ENCODE measurements at places on chromosomes 12 and 14.

- DNase-seq, result no peak
These were observed 68.1 kb upstream of the HECTD1 start for GRCh38 chr14:31275731-31276130.

DNA sequence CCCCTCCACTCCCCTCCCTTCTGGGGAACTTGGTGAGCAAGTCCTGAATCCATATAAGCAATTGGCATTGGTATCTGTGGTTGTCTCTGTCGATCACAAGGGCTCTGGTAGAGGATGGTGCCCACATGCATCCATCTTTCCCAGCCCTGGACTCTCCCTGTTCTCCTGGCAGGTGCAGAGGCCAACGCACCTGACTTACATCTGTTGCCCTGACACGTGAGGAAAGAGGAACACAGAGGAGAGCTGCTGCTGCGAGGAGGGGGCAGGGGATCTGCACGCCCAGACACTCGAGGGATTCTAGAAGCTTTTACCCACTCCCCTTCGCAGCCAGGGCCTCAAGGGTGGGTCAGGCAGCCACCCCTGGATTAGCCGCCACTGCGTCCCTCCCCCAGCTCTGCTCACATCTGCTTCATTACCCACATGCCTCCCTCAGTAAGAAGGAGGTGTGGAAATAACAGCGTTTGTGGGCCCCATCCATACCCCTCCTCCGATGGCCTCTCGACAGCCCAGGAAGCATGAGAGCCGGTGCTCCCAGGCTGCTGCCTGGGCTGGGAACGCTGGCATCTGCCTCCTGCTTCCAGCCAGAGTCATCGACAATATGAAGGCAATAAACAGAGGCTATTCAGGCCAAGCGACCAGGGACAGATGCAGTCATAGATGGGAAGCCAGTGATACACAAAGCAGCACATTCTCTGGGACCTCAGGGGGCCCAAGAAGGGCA is 56.5 kb downstream of the KDM2B start:
- no peak for DNase-seq

- DNase-seq, result peak; percentile 76
These were observed 90.6 kb downstream of the PAPOLA start for GRCh38 chr14:96592591-96593386.

GRCh38 chr12:5455045-5455444 is 23.1 kb downstream of the NTF3 start:
- DNase-seq, result no peak

DNA sequence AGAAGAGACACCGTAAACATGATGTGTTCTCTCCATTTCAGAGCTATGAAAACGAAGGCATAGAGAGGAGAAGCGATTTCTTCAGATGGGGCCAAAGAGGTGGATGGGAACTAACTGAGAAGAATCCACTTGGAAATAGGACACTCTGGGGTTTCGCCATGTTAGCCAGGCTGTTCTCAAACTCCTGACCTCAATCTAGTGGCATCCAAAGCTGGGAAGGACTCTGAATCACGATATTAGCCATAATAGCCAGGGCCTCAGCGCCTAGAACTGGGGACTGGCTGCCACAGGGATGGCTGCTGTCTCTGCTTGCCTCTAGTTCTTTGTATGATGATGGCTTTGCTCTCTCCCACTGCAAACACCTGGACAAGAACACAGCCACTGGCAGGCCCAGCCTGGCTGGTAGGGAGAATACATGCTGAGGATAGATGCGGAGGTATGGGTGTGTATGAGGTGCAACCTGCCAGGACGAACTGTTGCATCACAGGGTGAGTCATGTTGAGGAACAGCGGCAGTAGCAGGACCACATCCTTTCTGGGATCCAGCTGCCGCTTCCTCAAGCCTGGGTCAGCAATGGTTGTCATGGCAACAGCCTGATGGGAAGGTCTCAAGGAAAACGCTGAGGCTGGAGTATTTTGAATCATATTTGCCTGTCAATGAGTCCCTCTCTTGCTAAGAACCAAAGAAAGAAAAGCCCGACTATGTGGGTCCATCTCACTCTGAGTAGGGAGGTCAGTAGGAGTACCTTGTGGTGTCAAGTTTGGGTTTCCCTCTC is 31.1 kb downstream of the CCDC177 start:
- DNase-seq, result peak; percentile 55

- DNase-seq, result no peak
These were observed 3.2 kb downstream of the PTGES3 start for GRCh38 chr12:56684745-56685359.

- DNase-seq, result no peak
These were observed 22.4 kb downstream of the PALS1 start for GRCh38 chr14:67263499-67264149.

- DNase-seq, result no peak
These were observed 905 bp downstream of the ZNF84 start for GRCh38 chr12:133038118-133038709.

GRCh38 chr12:14272956-14273912 is 92.2 kb upstream of the ATF7IP start:
- DNase-seq, result no peak

GRCh38 chr14:77908847-77909246 is 108.9 kb downstream of the ADCK1 start:
- no peak for DNase-seq

- DNase-seq, result no peak
These were observed 7.5 kb downstream of the DUSP6 start for GRCh38 chr12:89344862-89345202.

GRCh38 chr12:119920064-119920463 is 42.9 kb upstream of the CIT start:
- DNase-seq, result no peak

GRCh38 chr12:50088577-50089335 is 3.6 kb downstream of the SMARCD1 start:
- DNase-seq, result peak; percentile 72

DNA sequence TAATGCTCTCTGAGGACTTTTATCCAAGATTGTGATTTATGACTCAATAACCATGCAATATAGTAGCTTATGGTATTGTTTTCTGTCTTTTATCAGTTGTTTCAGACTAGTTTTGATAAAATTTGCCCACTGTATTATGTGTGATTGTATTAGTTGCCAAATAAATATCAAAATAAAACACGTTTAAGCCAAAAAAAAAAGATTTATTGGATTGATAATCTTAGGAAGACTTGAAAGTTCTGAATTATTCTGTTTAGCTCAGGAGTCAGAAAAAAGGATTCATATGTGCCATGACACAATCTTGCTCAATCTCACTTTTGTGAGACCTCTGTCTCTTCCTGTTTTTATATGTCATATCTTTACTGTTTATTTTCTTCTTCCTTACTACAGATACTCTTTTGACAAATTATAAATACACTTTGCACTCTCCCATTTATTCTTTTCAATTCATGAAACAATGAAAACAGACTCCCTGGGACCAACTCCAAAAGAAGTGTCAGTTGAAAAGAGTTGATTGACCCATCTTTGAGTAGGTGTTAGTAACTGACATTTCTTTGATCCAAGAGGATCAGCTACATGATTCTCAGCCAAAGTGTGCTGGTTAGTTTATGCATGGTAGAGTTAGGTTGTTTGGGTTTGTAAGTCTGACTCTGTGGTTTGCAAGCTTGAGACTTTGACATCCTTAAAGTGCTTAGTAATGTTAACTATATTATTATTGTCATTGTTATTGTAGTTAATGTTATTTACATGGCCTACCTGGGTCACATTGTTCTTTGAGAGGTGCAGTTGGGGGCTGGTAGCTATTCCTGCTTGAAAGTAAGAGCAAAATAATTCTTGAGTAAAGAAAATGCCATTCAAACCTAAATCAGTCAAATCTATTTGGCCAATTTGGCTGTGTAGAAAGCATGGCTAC is 2.5 kb downstream of the OR6C76 start:
- no peak for DNase-seq

DNA sequence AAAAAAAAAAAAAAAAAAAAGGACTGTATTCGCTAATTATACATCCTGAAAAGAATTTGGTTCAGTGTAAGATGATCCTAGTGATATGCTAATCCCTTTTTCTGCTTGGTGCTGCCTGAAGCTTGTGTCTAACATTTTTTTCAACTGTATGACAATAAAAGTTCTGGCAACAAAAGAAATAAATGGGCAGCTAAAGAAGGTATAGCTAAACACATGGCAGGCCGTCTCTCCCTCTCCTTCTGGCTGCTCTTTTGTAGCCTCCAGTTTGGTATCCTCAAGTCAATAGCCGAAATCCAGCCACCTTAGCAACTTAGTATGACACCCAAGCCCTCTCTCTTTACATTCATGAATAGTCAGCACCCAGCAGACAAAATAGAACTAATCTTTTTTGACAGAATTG is 198.3 kb upstream of the OTX2 start:
- DNase-seq, result no peak

DNA sequence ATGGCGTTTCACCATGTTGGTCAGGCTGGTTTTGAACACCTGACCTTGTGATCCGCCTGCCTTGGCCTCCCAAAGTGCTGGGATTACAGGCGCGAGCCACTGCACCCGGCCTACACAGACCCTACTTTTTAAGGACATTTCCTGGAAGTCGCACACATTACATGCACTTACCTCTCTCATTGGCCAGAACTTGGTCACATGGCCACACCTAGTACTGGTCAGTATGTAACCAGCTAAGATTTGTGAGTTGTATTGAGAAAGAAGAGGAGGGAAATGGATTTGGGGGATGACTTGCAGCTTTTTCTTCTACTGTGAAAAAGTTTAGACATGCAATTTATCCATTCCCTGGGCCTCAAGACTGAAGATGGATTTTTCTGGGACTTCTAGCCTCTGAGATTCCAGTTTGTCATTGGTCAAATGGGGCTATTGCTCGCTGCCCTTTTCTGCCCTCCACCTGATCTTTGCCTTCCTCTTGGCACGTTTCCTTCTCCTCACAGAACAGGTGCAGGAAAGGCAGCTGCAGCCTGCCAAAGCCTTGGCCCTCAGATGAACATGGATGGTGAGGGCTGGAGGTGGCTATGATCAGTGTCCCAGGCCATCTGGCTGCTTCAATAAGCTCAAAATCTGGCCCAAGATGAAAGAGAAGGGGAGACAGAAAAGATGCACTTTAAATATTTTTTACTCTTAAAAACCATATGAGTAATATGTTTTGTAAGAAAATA is 7.1 kb upstream of the ZDHHC22 start:
- no peak for DNase-seq

GRCh38 chr14:72366619-72367018 is 434.4 kb downstream of the RGS6 start:
- DNase-seq, result no peak

GRCh38 chr12:53466640-53467039 is 14.7 kb downstream of the PCBP2 start:
- DNase-seq, result no peak

DNA sequence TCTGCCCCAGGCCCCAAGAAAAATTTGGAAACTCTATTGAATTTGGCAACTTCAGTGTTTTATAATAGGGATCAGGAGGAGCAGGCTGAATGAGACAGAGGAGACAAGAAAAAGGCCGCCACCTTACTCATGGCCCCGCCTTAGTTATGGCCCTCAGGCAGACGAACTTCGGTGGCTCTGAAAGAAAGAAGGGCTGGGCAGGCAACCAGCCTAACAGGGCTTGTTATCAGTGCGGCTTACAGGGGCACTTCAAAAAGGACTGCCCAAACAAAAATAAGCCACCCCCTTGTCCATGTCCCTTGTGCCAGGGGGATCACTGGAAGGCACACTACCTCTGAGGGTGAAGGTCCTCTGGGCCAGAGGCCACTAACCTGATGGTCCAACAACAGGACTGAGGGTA is 146.3 kb upstream of the ATF7IP start:
- no peak for DNase-seq

- no peak for DNase-seq
These were observed 424.9 kb upstream of the SYT1 start for GRCh38 chr12:78439666-78440065.

DNA sequence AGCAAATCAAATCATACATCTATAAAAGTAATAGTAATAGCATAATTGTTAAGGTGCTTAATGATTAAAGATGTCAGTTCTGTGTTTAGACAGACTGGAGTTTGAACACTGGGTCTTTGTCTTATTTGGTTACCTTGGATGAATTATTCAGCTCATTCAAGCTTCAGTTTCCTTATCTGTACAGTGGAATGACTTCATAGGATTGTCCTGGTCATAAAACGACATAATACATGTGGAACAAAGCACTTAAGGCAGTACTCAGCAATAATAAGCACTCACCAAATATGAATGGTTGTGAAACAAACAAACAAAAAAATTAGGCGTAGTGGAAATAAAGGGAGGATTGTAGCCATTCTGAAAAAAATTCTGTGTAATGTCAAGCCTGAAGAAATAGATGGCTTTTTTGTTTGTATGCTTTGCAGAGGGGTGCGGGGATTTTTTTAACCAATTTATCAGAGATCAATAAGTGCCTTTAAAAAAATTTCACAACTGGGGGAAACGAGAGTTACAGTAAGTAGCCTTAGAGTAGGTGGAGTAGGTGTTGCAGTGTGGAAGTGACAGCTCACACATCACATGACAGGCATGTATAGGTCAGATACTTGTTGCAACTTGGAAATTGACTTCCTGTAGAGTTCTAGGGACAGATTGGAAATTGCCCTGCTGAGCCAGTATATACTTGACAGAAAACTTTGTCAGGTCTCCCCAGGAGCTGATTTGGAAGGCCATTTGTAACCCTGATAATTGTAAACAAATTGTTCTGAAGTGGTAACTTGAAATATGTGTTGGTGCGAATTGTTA is 157.7 kb downstream of the SLC15A5 start:
- no peak for DNase-seq

DNA sequence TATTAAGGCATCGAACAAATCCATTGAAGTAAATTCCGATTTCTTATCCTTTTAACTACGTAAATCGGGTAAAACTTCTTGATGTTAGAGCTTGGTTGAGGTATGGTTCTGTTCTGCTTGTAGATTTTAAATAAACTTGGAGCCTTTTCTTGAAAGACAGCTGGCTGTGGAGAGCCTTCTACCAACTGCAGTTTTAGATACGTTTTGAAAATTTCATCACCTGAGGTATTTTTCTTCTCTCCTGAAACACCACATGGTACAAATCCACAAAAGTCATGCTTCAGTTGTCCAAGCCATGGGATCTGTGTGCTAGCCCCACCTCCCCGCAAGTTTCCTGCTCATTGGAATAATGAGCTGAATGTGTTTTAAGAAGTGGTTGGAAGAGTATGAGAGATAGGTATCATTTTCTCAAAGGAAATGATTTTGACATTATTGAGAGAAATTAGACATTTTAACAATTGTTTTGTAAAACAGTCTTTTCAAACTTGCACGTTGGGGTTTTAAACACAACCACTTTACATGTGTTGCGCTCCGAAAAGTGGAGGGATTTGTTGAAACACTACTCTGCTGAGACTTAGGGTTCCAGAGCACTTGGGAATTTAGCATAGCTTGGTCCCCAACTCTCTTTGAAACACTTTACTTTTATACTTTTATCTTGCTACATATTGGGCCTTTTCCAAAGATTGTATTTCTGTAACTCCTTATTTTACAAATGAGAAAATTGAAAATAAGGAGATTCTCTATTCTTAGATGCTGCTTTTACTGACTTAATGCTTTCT is 1.4 kb downstream of the PPM1A start:
- DNase-seq, result no peak

- no peak for DNase-seq
These were observed 58.0 kb downstream of the TRAFD1 start for GRCh38 chr12:112183141-112184021.

DNA sequence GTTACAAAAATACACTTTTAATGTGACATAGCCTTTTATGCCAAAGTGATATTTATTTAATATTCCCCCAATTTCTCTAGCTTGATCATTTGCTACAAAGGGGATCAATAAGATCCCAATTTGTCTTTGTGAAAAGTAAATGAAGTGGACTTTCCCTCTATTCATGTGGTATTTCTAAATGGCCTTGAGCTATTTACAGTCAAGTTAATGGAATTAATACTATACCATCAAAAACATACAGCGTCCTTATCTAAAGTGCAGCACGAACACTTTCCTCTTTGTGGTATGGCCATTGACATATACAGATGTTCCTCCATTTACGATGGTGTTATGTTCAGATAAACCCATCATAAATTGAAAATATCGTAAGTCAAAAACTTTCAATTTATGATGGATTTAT is 23.2 kb downstream of the CFL2 start:
- DNase-seq, result no peak

All from activated naive CD4-positive, alpha-beta T cell treated with anti-CD3 and anti-CD28 coated beads, Interleukin-2, amount 10 ng/mL, durations not matched to agents 7 days and 5 days (primary cell).